Thyroid gland (tissue), 4 donors: ENCODE measurements at places on chromosomes 6 and 20. TPM values are rescaled to one million over a fixed set of nuclear protein-coding genes. Genes with fewer than 3 reads are reported as not detected.

Gene CRISP3
- total RNA-seq: not detected

Gene TCP11
- total RNA-seq: 1.0 TPM

Gene TRDN
- not detected for total RNA-seq

Gene SUMO4
- 5.4 TPM for total RNA-seq

Gene TFAP2B
- not detected for total RNA-seq

Gene GPSM3
- total RNA-seq: 5.9 TPM
